ENCODE measurements at places on chromosomes 2 and 18. TPM values are rescaled to one million over a fixed set of nuclear protein-coding genes. Genes with fewer than 3 reads are reported as not detected.

IL1F10 gene
- polyA plus RNA-seq: not detected

IL18RAP gene
- polyA plus RNA-seq: 0.39 TPM

CXCR1 gene
- 0.08 TPM for polyA plus RNA-seq

ZNF396 gene
- 0.72 TPM for polyA plus RNA-seq

LRP1B gene
- 0.01 TPM for polyA plus RNA-seq

IL36RN gene
- polyA plus RNA-seq: not detected

CASP10 gene
- 2.8 TPM for polyA plus RNA-seq

CKAP2L gene
- not detected for polyA plus RNA-seq

CLEC4F gene
- polyA plus RNA-seq: 0.04 TPM

SCYGR4 gene
- polyA plus RNA-seq: not detected

EMILIN1 gene
- 21.0 TPM for polyA plus RNA-seq

POTEC gene
- not detected for polyA plus RNA-seq

TUBA3E gene
- polyA plus RNA-seq: 69.5 TPM

CRYBA2 gene
- not detected for polyA plus RNA-seq

ARHGEF33 gene
- polyA plus RNA-seq: 0.30 TPM

SKOR2 gene
- polyA plus RNA-seq: not detected

KIF1A gene
- 0.97 TPM for polyA plus RNA-seq

NPPC gene
- 2.7 TPM for polyA plus RNA-seq

LHCGR gene
- not detected for polyA plus RNA-seq

IL36A gene
- polyA plus RNA-seq: not detected

SF3B1 gene
- 112 TPM for polyA plus RNA-seq

KCNG2 gene
- polyA plus RNA-seq: 0.07 TPM

CD226 gene
- 0.15 TPM for polyA plus RNA-seq

CD207 gene
- polyA plus RNA-seq: 0.04 TPM

KCNK3 gene
- polyA plus RNA-seq: 1.9 TPM

MYL12B gene
- polyA plus RNA-seq: 462 TPM

HOXD9 gene
- polyA plus RNA-seq: 0.23 TPM

CAMKMT gene
- 4.4 TPM for polyA plus RNA-seq

NXPH2 gene
- polyA plus RNA-seq: not detected

All from heart left ventricle (tissue), 16 donors.